ENCODE measurements at places on chromosomes 3 and 15.

DNA sequence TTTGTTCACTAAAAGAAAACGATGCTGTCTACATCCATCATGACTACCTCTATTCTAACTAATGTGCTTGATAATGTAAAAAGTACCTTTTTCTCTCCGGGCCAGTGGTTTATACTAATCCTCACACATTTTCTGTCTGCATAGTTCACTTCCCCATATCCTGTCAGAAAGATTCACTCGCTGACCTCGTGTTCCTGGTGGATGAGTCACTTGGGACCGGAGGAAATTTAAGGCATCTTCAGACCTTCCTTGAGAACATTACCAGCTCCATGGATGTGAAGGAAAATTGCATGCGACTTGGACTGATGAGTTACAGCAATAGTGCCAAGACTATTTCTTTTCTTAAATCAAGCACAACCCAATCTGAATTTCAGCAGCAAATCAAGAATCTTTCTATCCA, 33.8 kb downstream of the COL6A5 start:
- DNase-seq, result peak; percentile 34

DNA sequence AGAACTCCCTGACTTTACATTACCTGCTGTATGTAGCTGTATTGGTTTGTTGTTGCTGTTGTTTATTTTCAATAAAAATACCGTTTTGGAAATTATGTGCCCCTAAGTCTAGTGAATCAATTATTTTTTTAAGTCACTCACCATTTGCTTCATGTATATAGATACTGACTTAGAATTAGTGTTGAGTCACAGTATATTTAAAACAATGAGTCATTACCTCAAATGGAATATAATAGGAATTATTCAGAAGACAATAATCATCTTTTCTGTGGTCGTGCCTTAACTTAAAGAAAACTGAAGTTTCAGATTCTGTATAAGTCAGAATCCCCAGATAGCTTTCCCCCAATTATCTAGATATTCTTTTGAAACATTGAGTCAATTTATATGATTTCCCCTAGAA, 21.0 kb upstream of the ALDH1A2 start:
- DNase-seq, result no peak

- no peak for DNase-seq
These were observed 174.2 kb upstream of the STT3B start for GRCh38 chr3:31358473-31359070.

GRCh38 chr3:155391551-155391958, 98.1 kb upstream of the STRIT1 start:
- no peak for DNase-seq

- DNase-seq, result no peak
These were observed 20.3 kb upstream of the ATOSA start for GRCh38 chr15:52699457-52699856.

GRCh38 chr3:41693799-41694198, 268.1 kb downstream of the ULK4 start:
- DNase-seq, result no peak

DNA sequence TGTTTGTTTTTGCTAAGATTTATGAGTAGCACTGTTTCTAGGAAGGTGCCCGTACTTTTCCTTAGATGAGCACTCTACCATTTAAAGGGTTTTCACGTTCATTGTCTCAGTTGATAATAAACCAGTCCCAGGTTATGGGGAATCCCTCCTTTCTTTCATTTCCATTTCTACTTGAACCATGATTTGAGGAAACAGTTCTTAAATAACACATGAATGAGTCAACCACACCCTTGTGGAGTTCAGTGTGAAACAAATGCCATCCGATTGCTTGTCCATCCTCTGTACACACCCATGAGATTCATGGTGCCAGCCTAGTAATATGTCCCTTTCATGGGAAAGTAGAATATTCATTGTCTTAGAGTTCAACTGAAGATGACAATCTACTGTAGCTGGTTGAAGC, 23.1 kb downstream of the CMTM8 start:
- DNase-seq, result no peak

DNA sequence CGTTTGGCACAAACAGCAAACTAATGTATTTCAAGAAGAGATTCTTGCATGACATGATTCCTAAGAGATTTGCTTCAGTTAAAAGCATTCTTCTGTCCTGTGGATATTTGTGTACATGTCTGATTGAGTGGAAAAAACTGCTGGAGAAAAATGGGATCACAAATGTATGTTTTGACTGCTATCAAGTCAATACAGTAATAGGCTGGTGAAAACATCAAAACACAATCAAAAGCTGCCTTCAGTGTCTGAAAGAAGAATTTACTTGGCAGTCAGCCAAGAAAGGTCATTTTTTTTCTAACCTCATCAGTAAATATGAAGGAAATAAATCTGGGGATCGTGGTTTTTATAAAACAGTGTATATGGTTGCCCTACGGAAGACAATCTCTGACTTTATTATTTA, 1214.8 kb downstream of the NSUN3 start:
- no peak for DNase-seq

GRCh38 chr15:38564557-38565286, at the start of gene RASGRP1:
TSS of gene RASGRP1 (minus strand) at chr15:38564814. CDS start at chr15:38564628, 186 bp downstream.
- DNase-seq, result no peak

DNA sequence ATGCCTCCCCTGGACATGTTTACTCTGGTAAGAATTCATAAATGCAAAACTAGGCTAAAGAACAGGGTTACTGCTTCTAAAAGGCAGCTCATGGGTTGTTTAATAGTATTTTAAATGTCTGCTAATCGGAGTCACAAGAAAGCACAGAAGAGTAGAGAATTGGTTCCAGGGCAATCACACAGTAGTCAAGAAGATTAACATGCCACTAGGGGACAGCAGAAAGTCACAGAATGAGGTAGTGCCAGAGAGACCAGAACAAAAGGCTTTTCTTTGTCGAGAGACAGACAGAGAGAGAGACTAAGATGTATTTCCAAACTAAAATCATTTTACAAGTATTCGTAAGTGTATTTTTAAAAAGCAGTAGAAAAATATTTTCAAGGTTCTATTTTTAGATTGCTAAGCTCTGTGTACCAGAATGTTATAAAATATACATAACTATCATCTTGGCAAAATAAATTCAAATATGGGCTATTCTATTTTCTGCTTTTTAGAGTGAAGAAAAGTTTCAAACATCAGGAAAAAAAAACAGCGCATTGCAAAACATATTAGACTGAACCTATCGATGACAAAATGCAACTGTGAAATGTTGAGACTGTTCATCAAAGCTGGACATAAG, 78.3 kb upstream of the CDIN1 start:
- DNase-seq, result peak; percentile 67

GRCh38 chr3:69452295-69452694, 66.4 kb upstream of the FRMD4B start:
- no peak for DNase-seq

GRCh38 chr15:71333839-71334238, 218.6 kb downstream of the THSD4 start:
- no peak for DNase-seq

- no peak for DNase-seq
These were observed 195.2 kb downstream of the SLCO3A1 start for GRCh38 chr15:92048739-92049138.

DNA sequence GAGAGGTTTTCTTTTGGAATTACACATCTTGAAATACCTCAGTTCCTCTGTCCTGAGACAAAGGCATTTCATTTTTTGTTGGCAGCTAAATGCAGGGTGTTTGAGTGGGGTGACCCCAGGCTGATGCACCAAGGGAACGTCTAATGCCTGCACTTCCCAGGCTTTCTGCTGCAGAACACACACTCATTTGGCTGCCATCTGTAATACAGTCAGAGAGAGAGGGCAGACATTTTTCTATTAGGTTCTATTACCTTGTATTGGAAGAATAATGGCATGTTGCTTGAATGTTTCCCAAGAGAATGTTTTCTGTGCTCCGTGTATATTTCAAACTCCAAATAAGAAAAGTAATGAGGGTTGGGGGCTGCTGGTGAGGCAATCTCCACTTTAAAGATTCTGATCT, 87.1 kb downstream of the PTPRG start:
- DNase-seq, result no peak

DNA sequence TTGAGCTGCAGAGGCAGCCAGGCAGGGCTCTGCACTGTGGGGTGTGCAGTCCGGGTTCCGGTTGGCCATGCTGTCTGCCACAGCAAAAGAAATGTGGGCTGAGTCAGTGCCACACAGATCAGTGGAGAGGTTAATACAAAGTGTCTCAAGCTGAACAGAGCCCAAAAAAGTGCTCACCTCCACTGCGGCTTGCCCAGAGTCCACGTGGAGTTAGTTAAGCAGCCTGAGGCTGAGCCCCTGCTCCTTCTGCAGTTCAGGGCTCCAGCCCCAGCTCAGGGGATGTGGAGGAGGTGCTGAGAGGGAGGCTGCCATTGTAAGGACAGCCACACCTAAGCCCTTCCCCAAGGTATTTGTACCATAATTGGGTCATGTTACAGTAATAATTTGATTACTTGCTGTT, 85.3 kb downstream of the LRRK1 start:
- no peak for DNase-seq

GRCh38 chr15:62488387-62488786, 323.3 kb upstream of the C2CD4B start:
- DNase-seq, result no peak

GRCh38 chr15:87123676-87124382, 1044.2 kb downstream of the AGBL1 start:
- no peak for DNase-seq

DNA sequence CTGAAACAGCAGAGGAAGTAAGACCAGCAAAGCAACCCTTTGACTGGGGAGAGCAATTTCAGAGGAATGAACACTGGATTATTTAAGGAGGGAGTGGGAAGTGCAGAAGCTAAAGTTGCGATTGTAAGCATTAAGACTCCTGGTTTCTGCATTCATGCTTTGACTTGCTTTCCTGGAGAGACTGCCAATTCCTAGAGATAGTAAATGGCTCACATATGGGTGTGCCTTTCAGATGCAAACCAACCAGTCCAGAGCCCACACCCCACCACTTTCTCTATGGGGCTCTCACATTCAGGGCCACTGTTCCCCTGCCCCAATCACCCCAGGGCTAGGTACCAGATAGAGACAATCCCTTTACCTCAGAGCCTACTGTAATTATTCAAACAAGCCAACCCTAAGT, 200.9 kb upstream of the EIF1B start:
- DNase-seq, result no peak

DNA sequence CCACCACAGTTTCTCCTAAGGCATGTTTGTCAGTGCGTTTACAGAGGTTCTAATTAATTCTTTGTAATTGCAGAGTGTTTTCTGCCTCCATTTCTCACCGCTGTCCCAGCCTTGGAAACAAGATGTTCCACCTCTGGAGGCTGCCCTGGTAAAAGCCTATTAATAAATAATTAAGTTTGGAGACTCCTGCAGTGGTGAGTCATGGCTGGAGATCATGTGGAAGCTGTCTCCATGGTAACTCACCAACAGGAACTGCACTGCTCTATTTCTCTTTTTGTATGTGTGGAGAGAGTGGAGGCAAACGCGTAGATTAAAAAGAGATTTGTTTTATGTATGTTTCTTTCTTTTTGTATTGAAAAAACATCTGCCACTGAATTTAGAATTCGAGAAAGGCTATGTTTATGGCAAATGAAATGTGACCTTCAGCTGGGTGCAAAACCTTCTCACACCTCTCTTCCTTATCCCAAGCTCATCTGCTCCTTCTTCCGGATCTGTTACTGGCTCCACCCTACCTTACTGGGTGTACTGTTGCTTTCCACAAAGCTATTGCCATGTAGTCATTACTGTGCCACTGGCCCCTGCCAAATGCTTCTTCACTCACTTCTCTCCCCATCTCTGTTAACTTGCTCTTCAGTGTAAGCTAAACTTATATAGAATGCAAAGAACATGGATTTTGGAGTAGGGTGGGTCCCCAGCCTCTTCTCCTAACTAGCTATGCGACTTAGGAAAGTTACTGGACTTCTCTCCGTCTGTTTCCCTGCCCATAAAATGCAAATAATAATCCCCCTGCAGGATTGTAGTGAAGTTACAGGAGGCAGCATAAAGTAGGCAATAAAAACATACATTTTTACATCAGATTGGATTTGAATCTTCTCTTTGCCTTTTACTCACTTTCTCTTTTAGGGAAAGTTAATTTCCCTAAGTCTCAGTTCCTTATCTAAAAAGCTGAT, 778.5 kb downstream of the NTRK3 start:
- DNase-seq, result peak; percentile 91

DNA sequence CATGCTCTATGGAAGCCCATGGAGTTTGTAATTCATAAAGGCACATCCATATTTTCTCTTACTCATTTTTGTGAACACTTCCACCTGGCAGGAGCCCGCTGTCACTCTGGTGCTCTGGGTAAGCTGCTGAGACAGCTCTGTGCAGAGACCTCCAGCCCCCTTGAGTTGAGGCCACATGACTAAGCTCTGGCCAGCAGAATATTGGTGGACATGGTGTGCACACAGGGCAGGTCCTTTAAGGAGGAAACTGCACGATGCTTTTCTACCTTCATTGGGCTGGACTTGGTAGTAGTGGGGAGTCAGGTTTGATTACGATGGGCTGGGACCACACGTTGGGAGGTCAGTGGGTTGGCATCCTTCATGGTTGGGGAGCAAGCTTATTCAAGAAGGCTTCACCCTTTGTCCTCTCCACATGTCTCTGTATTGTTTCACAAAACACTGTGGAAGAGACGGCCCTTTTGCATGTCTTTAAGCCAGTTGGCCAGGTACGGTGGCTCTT, 29.0 kb downstream of the CCNB2 start:
- no peak for DNase-seq

DNA sequence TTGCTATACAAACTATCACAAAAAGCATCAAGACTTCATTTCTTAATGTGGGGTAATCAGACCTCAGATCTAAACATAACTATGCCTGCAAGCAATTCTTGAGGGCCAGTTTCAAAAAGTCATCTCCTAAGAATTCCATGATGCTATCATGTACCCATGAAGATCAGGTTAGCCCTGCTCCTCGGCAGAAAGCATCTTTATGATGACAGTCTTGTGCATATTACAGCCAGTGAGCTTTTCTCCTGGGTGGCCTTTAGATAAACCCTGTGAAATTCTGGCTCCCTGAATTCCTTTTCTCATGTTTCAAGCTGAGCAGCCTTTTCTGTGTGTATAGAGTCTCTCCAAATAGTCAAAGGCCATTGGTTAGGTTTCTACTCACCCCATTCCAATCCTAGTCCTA, 201.9 kb upstream of the MCTP2 start:
- no peak for DNase-seq

DNA sequence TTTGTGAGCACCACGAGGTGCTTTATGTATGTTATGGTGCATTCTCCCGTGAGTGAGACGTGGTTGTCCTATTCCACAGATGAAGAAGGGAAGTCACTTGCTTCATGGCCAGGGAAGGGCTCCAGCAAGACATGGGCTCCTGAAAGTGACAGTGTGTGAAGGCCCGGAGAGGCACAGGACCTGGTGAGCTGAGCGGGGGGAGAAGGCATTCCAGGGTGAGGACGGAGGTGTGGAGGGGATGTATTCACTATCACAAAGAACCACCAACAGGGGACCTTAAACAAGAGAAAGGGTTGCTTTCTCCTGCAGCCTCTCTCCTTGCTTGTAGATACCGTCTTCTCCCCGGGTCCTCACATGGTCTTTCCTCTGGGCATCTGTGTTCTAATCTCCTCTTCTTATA, 139.1 kb downstream of the FBLN2 start:
- no peak for DNase-seq
